Gastroesophageal sphincter (tissue), 4 donors: ENCODE measurements at places on chromosomes 12 and 14. TPM values are rescaled to one million over a fixed set of nuclear protein-coding genes. Genes with fewer than 3 reads are reported as not detected.

DNA sequence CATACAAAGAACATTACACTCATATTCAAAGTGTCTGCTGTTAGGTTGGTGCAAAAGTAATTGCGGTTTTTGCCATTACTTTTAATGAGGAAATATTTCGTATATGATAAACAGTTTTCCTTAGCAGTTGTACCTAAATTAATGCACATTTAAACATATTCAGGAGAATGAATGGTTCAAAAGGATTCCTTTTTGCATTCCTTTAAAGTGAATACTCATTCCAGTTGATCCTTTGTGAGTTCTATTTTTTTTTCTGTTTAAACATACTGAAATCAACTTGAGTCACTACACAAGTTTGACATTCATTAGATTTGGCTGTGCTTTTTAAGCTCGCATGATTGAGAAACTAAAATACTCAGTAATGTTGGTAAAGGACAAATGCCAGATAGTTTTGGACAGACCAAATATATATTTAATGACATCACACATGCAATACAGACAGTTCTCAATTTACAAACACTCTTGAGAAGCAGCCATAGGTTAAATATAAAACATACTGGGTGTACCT, 13.8 kb upstream of the SLC38A2 start:
- ATAC-seq: no peak

DNA sequence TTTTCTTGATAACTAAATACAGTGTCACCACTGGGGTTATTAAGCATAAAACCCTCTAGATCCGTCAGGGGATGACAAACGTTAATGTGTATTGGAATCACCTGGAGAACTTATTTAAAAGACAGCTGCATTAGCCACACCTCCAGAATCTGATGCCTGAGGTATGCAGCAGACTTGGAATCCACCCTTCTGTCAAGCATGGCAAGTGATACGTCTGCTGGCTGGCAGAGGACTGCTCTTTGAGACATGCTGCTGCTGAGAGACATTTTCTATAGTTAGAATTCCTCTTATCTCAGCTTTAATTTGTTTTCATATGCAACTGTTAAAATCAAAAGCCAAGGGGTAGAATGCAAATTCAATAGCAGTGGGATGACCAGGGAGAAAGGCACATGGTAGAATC, 496.3 kb downstream of the NELL2 start:
- no peak for ATAC-seq

The HOXC11 gene
- not detected for total RNA-seq

The KRT71 gene
- not detected for total RNA-seq

DNA sequence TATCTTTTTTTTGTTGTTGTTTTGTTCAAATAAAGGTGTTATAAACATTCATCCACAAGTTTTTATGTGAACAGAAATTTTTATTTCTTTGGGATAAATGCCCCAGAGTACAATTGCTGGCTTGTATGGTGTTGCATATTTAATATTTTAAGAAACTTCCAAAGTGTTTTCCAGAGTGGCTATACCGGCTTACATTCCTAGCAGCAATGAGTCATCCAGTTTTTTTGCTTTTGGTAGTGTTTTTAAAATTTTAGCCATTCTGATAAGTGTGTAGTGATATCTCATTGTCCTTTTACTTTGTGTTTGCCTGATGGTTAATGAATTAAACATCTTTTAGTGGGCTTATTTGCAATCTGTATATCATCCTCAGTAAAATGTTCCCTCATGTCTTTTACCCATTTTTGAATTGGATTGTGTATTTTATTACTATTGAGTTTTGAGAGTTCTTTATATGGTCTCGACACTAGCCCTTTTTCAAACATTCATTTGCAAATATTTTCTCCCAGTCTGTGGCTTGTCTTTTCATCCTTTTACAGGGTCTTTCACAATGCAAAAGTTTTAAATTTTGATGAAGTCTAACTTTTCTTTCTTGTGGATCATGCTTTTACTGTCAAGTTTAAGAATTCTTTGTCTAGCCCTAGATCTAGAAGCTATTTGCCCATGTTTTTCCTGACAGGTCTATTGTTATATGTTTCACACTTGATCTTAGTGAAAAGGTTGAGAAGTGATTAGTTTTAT, 29.5 kb downstream of the PPP4R4 start:
- ATAC-seq: no peak

DNA sequence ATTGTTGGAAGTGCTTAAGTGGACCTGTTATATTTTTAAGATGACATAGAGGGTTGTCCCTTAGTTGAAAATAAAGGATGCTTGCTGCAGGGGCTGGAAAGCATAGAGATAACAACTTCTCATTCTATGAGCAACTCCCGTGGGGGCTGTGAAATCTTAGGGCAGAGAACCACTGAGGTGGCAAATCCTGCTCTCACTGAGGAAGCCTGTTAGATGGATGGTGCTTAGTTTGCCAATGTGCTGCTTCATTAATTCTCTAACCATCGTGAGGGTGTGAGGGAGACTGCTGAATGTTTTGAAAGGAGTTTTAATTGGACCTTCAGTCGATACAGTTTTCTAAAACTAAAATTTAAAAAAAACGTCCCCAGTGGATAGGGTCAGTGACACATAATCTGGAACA, 46.5 kb downstream of the PTPRO start:
- ATAC-seq: no peak

GRCh38 chr14:99576304-99576703, 27.7 kb downstream of the CCDC85C start:
- ATAC-seq: no peak

The BRF1 gene
- total RNA-seq: 25.2 TPM
